ENCODE measurements at places on chromosomes 11 and 22.

DNA sequence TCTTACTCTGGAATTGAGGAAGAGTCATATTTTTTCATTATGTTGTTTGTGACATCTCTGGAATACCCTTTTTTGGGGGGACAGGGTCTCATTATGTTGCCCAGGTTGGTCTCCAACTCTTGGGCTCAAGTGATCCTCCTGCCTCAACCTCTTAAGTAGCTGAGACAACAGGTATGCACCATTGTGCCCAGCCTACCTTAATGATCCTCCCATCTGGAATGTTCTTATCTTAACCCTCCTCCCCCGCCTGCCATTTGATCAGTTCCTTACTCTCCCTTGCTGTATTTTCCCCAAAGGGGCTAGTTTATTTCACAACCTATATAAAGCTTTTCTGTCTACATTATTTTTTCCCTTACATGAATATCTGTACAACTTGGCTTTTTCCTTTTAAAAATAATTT lies 594.7 kb downstream of the METTL15 start:
- H3K27ac ChIP-seq = no peak overlapping the region
- no peak overlapping the region for H3K4me3 ChIP-seq
- no peak for DNase-seq
- H3K4me1 ChIP-seq = peaks cover 2% of the 10 kb centered on the region
- no peaks in the 10 kb centered on the region for H3K36me3 ChIP-seq

DNA sequence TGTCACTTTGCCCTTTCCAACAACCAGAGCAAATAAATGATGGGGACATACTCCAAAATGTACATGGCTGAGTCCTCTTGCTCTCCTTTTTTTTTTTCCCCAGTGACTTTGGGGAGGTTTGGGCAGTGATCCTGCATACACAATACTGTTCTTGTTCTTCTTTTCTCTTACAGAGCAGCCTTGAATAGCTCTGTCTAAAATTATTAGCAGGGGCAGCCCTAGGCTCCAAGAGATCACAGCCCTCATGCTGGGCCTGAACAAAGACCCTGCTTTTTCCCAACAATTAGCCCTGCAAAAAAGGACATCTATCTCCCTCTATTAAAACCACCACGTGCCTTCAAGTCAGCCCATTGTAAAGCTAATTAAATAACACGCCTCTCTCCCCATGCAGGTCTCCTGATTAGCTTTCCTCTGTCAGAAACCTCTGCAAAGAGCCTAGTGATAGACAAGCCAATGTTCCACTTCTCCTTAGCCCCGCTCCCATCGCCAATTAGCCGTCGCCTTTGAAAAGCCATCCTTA lies 54.7 kb downstream of the ETS1 start:
- H3K27ac ChIP-seq = no peak overlapping the region
- H3K36me3 ChIP-seq = no peaks in the 10 kb centered on the region
- no peak overlapping the region for H3K4me3 ChIP-seq
- H3K27me3 ChIP-seq = peaks cover 74% of the 10 kb centered on the region

DNA sequence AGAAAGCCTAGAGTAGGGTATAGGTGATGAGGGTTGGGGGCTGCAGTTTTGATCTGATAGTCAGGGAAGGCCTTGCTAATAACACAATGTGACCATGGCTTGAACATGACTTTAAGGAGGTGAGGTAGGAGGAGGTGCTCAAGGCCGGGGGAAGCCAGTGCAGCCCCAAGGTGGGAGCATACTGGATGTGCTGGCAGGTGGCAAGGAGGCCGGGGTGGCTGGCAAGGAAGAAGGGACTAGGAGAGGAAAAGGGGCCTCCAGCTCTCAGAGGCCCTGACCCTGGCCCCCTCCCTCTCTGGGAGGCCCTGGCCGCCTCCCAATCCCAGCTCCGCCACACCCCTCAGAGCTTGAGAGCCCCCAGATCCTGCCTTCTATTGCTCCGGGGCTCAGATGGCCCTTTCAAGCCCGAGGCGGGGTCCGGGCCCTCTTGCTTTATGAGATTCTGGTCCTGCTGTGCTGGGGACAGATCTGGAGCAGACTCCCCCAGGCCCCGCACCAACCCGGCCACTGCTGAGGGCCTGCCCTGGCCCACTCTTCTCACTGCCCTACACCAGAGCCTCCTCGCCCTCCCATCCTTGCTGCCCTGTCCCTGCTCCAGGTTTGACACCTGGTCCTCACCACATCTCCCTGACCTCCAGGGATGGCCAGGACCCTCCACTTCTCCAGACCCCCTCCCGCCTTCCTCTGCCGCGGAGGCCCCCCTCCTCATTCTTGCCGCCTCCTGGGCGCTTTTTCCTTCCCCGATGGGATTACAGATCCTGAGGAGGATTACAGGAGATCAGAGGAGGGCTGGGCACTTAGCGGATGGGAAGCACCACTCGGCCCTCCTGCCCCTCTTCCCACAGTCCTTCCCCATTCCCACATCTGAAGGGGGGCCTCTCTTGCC lies 1.8 kb downstream of the PITPNM1 start:
- H3K36me3 ChIP-seq = peaks cover 52% of the 10 kb centered on the region
- H3K27me3 ChIP-seq = no peaks in the 10 kb centered on the region
- peaks cover 27% of the 10 kb centered on the region for H3K4me1 ChIP-seq
- DNase-seq = no peak
- peak overlapping the region; percentile 89 for H3K4me3 ChIP-seq

- no peak overlapping the region for H3K4me3 ChIP-seq
- DNase-seq = no peak
- no peak overlapping the region for H3K27ac ChIP-seq
These were observed 6.6 kb downstream of the OR51F1 start for GRCh38 chr11:4763096-4763495.

- no peaks in the 10 kb centered on the region for H3K36me3 ChIP-seq
- no peak for DNase-seq
- no peak overlapping the region for H3K4me3 ChIP-seq
- H3K27ac ChIP-seq = no peak overlapping the region
- peaks cover 20% of the 10 kb centered on the region for H3K4me1 ChIP-seq
These were observed 5.4 kb downstream of the LINC01488 start for GRCh38 chr11:69486773-69487291.

DNA sequence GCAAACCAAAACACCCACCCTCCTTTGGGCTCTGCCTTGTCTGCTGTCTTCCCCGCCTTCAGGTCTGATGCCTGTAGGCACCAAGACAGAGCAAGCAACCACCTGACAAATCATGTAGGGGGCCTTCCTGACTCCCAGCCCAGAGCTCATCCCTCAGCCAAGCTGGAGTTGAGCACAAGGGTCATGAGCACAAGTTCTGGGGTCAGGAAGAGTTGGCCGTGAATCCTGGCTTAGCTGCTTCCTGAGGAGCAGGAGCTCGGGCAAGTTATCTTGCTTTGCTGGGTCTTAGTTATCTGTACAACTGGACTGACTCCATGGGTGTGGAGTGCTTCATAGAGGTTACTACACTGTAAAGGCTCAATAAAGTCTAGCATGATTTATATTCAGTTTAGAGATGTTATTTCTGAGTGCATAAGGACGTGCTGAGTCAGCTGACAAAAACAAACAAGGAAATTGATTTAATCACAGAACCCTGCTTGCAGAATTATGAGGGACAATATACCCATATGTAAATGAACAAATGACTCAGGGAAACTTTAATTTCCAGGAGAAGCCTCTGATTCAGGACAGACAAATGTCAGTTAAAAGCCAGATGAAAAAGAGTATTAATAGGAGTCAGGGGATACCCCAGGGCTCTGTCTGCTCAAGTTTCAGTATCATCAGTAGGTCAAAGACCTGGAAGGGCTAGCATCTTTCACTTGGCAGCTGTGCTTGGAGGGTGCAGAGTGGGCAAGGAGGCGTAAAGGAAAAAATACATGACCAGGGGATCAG lies 15.0 kb upstream of the APOA1 start:
- DNase-seq = no peak
- H3K36me3 ChIP-seq = peaks cover 75% of the 10 kb centered on the region
- no peak overlapping the region for H3K4me3 ChIP-seq
- H3K27me3 ChIP-seq = no peaks in the 10 kb centered on the region
- H3K27ac ChIP-seq = no peak overlapping the region
- no peaks in the 10 kb centered on the region for H3K4me1 ChIP-seq

DNA sequence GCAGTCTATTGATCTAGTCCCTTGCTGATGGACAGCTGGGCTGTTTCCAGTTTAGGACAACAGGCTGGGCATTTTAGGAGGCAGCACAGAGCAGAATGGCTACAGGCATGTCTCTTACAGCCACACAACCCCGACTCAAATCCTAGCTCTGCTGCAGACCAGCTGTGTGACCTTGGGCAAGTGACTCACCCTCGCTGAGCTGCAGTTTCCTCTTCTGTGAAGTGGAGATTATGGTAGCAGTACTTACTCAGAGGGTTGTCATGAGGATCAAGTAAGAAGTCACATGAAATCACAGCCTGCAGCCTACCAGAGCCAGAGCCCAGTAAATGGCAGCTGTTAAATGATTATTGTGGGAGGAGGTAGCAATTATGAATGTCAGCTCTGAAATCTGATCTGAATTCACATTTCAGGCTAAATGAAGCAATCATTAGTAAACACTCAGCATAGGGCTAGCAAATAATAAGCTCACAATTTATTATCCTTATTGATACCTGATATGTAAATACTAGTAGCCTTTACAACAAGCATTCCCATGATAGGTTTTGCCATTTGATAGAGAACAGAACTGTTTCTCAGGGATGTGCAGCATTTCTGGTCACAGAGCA lies 58.9 kb downstream of the MYEOV start:
- no peaks in the 10 kb centered on the region for H3K27me3 ChIP-seq
- no peak overlapping the region for H3K4me3 ChIP-seq
- H3K36me3 ChIP-seq = no peaks in the 10 kb centered on the region
- H3K27ac ChIP-seq = no peak overlapping the region
- DNase-seq = no peak

DNA sequence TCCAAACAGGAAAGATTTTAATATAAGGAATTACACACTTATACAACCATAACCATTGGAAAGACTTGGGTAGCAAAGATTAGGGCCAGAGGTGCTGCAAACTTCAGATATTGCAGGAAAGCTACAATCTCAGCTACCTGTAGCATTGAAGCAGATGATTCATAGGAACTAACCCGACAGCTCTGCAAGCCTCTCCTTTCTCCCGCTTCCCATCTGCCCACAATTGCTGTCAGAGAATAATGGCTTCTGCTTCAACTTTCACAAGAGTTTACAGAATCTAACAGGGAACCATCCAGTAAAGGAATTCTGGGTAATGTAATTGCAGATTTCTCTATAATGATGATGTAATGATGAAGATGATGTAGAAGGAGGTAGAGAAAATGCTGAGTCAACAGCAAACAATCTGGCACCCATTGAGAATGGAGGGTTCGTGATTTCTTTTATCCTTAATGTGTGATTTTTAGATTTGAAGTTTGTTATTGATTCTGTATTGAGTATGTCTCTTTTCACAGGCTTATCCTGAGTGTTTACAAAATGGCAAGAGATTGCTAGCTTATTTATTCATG lies 70.8 kb upstream of the USP47 start:
- H3K36me3 ChIP-seq = no peaks in the 10 kb centered on the region
- no peak for DNase-seq

GRCh38 chr11:46298699-46299433 lies 21.4 kb downstream of the CREB3L1 start:
- H3K4me1 ChIP-seq = peaks cover 26% of the 10 kb centered on the region
- H3K4me3 ChIP-seq = no peak overlapping the region
- no peak overlapping the region for H3K27ac ChIP-seq
- no peak for DNase-seq
- no peaks in the 10 kb centered on the region for H3K36me3 ChIP-seq

GRCh38 chr11:61837411-61838005 lies 9.4 kb downstream of the FADS2 start:
- H3K27ac ChIP-seq = no peak overlapping the region
- peaks cover 23% of the 10 kb centered on the region for H3K4me1 ChIP-seq
- H3K36me3 ChIP-seq = peaks cover 99% of the 10 kb centered on the region

GRCh38 chr11:74783241-74783871 lies 34.7 kb downstream of the RNF169 start:
- no peak overlapping the region for H3K27ac ChIP-seq
- H3K4me1 ChIP-seq = peaks cover 1% of the 10 kb centered on the region
- H3K36me3 ChIP-seq = no peaks in the 10 kb centered on the region
- DNase-seq = no peak
- H3K4me3 ChIP-seq = no peak overlapping the region
- H3K27me3 ChIP-seq = no peaks in the 10 kb centered on the region

GRCh38 chr22:46068593-46069491 lies 81.5 kb upstream of the PPARA start:
- H3K27ac ChIP-seq = no peak overlapping the region
- H3K27me3 ChIP-seq = peaks cover 94% of the 10 kb centered on the region
- H3K4me3 ChIP-seq = no peak overlapping the region
- no peak for DNase-seq
- no peaks in the 10 kb centered on the region for H3K4me1 ChIP-seq

DNA sequence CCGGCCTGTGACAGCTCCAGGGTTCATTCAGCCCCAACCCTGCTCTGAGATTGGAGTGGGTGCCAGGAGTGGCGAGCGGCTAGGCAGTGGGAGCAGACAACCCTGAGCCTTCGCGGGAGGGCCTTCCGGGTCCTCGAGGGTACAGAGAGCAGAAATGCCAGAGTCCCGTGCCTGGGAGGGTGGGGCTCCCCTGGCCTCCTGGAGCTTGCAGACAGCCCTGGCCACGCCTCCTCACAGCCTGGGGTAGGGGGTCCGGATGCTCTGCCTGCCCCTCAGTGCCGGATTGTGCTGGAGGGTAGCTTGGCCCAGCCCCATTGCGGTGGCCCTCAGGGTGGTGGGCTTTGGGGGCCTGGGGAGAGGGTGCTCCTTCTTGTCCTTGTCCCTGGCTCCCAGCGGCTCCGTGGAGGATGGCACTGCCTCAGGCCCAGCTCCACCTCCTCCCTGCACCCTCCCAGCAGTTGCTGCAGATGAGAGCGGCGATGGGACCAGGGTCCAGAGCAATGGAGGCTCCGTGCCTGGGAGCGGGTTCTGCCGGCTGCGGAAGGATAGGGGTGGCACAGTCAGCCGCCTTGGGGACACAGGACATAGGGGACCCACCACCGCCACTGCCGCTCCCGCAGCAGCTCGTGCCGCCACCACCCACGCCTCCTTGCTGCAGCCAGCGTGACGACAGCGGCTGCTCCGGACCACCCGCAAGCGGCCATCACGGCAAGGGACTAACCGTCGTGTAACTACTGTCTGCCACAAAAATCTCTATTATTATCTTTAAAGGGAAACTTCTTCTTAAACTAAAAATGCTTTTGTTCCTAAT lies 34.9 kb upstream of the OR10G7 start:
- DNase-seq = no peak
- no peaks in the 10 kb centered on the region for H3K36me3 ChIP-seq
- H3K27me3 ChIP-seq = no peaks in the 10 kb centered on the region

- H3K27ac ChIP-seq = peak overlapping the region; percentile 9
- peaks cover 11% of the 10 kb centered on the region for H3K36me3 ChIP-seq
- DNase-seq = no peak
These were observed 5.9 kb downstream of the TAB1 start for GRCh38 chr22:39405346-39406085.

- H3K27ac ChIP-seq = no peak overlapping the region
- no peaks in the 10 kb centered on the region for H3K27me3 ChIP-seq
- DNase-seq = no peak
- H3K4me1 ChIP-seq = peaks cover 17% of the 10 kb centered on the region
- H3K4me3 ChIP-seq = peak overlapping the region; percentile 99
These were observed 1.4 kb downstream of the CTTN start for GRCh38 chr11:70399681-70400112.

Data from neuronal stem cell (in vitro differentiated cells).